ENCODE measurements at places on chromosomes 6 and 20.

- no peak for DNase-seq
These were observed 15.5 kb downstream of the COL9A3 start for GRCh38 chr20:62832212-62832922.

- no peak for DNase-seq
These were observed 472.3 kb downstream of the MMUT start for GRCh38 chr6:48990739-48991138.

DNA sequence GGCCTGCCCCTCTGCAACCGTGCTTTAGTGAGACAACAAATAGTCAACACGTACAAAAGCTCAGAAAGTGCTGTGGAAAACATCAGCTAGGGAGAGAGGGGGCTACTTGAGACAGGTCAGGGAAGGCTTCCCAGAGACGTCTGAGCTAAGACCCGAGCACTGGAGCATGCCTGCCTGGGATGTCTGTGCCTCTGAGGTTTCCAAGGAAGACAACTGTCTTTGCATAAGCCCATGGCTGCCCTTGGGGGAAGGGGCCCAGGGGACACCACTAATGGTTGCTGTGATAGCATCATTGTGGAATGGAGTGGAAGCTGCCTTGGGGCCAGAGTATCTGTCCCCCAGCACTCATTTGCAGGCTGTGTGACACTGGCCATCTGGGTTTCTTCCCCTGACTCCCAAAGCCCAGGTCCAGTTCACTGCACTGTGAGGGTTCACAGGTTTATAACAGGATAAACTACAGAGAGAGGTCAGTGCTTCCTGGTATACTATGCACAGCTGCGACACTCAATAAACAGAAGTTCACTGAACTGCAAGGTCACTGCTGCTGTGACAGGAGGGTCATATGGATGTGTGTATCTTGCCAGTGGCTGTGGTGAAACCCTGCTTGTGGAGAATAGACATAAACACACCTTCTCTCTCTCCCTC, 1.5 kb upstream of the ARFGEF2 start:
- DNase-seq: no peak

- DNase-seq: no peak
These were observed 203.3 kb downstream of the BCAS1 start for GRCh38 chr20:53866794-53867740.

DNA sequence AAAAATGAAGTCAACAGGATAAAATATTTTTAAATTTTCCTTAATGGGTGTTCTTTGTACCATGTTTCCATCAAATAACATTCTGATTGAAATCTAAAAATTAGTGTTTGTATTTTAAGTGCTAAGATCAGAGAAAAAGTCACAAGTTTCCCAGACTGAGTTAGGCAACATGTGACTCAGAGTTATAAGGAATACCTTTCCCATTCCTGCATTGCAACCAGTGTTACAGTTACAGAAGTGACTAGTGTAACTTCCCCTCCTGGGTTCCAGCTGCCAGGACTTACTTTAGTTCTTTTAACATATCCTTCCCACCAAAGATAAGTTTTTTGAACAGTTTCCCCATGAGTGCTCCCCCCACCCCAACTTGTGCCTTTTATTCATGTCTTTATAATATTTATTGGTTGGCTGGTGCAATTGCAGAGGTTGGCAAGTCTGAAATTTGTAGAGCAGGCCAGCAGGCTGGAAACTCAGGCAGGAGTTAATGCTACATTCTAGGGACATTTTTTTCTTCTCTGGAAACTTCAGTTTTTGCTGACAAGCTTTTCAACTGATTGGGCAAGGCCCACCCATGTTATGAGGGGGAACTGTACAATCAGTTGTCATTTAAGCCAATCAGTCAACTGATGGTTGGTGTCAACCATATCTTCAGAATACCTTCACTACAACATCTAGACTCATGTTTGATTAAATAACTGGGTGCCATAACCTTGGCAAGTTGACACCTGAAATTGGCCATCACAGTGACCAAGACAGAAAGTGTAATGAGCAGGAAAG, 22.9 kb upstream of the ESR1 start:
- DNase-seq: no peak
